Body of pancreas (tissue), 4 donors: ENCODE measurements at places on chromosomes 6 and 20. TPM values are rescaled to one million over a fixed set of nuclear protein-coding genes. Genes with fewer than 3 reads are reported as not detected.

GRCh38 chr6:7649037-7649810, 59.2 kb downstream of the SNRNP48 start:
- H3K4me1 ChIP-seq, result no peaks in the 10 kb centered on the region
- no peaks in the 10 kb centered on the region for H3K27me3 ChIP-seq
- no peak overlapping the region for H3K27ac ChIP-seq

DNA sequence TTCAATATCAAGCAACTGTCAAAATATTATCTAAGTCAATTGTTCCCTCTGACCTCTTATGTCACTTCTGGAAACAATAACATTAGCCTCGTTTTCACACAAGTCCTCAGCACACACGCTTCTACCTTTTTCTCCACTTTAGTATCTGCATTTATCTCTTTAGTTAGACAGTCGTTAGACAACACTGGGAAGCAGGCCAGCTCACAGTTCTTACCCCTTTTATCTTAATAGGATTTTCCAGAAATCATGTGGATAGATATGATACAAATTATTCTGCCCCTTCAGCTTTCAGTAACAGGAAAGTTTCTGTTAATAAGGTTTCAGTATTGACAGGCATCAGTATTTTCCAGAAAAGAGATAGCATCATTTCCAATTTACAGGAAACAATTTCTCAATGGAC, 25.9 kb upstream of the HAO1 start:
- no peak overlapping the region for H3K4me3 ChIP-seq
- H3K4me1 ChIP-seq, result no peaks in the 10 kb centered on the region
- no peaks in the 10 kb centered on the region for H3K27me3 ChIP-seq
- no peak overlapping the region for H3K27ac ChIP-seq
- DNase-seq, result no peak

DNA sequence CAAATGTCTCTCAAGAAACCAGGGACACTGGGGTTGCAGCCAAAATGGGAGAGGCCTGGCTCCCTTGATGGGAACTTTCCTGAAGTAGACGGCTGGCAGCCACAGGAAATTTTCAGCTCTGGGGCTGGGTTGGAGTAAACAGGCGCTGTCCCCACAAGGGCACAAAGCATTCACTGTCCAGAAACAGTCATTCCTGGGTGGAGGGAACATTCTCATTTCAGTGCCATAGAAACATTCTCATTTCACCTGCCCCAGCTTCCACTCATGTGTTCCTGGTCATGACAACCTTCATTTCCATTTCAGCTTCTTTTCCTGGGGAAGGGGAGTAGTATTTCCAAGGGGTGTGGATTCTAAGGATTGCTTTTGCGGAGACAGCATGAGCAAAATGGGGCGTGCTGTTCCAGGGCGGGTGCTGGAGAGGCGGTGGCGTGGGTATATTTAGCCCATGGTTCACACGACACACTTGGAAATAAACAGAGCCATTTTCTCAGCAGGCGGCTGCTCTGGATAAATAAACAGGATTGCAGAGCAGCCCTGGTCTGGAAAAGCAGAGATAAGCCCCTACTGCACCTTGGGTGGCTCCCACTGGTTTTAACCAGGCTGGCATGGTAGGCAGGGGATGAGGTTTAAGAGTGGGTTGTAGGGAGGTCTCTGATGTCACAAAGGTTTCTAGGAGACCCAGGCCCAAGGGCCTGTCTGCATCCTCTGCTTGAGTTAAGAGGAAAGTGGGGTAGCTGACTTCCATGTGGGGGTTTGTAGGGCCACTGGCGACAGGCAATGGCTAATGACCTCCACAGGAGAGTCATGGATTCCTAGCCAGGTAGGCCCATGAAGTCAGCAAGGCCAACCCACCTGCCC, 32.9 kb downstream of the COX4I2 start:
- H3K27me3 ChIP-seq, result no peaks in the 10 kb centered on the region
- H3K4me3 ChIP-seq, result no peak overlapping the region
- H3K27ac ChIP-seq, result peak overlapping the region; percentile 91

DNA sequence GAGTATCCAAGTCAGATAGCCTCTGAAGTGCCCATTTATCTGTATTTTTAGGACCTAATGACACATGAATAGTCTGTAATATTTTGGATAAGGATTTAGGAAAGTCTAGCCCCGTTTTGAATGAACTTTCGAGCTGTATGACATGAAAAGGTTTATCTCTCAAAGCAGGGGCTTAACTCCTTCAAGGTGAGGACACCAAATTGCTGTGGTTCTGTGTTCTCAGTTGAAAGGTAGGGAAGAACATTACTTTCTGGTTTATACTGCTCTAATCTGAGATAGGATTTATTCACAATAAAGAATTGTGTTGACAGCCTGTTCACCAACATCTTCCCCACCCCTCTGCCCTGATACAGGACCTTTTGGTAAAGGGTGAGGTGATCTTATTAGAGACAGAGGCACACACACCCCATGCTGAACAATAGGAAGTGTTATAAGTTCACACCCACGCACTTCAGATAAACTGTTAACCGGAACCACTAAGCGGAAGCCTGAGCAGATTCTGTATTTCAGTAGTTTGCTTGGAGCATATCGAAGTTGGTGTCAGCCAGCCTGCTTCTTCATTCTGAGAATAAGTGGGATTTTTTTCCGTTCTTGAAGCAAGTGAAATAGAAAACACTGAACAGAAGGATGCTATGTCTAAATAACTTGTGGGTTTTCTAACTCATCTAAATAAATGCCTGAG, 223.3 kb downstream of the TMEM242 start:
- H3K36me3 ChIP-seq, result no peaks in the 10 kb centered on the region
- no peak for DNase-seq
- H3K4me1 ChIP-seq, result peaks cover 33% of the 10 kb centered on the region
- no peaks in the 10 kb centered on the region for H3K27me3 ChIP-seq
- H3K4me3 ChIP-seq, result no peak overlapping the region

DNA sequence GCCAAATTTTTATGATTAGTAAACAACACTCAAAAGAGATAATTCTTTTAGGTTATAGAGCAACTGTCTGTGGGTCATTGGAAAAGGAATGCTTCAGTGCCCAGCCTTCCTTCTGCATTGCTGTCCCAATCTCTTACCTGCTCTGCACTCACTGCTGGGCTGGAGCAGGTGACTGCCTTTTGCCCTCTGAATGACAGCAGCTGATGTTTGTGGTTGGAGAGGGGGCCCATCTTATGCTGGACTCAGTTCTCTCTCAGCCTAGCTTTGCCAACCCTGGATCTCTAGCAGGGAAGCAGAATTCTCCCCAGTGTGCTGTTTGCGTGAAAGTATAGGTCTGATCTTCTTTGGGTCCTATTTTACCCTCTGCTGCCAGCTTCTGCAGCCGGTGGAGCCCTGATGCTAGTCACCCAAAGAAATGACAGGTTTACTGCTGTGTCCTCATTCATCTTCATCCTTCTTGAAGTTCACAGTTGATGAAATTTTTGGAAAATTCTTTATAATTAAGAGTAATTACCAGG, 193.5 kb downstream of the ARID1B start:
- peaks cover 21% of the 10 kb centered on the region for H3K4me1 ChIP-seq
- no peak overlapping the region for H3K4me3 ChIP-seq
- no peak overlapping the region for H3K27ac ChIP-seq
- no peaks in the 10 kb centered on the region for H3K36me3 ChIP-seq
- no peak for DNase-seq

GRCh38 chr20:45695496-45695895, 6.3 kb upstream of the WFDC13 start:
- no peaks in the 10 kb centered on the region for H3K4me1 ChIP-seq
- H3K4me3 ChIP-seq, result no peak overlapping the region
- H3K27me3 ChIP-seq, result no peaks in the 10 kb centered on the region
- no peak overlapping the region for H3K27ac ChIP-seq
- H3K36me3 ChIP-seq, result no peaks in the 10 kb centered on the region
- no peak for DNase-seq

GRCh38 chr6:28980852-28981430, 24.2 kb downstream of the ZNF311 start:
- no peaks in the 10 kb centered on the region for H3K27me3 ChIP-seq
- no peaks in the 10 kb centered on the region for H3K36me3 ChIP-seq
- H3K4me1 ChIP-seq, result peaks cover 11% of the 10 kb centered on the region
- peak overlapping the region; percentile 41 for H3K27ac ChIP-seq

DNA sequence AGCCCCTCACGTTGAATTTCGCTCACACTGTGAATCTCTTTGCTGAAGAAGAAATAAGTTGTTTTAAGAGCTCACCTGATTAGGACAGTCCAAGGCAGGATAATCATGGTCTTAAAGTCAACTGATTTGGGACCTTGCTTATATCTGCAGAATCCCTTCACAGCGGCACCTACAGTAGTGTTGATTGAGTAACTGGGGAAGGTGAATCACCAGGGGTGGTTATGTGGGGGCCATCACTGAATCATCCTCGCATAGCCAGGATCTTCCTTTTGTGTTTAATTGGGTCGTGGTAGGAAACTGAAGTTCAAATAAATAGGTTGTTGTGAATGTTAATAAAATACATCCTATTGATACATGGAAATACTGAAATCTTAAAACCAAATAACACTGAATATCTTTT, 20.2 kb upstream of the MICA start:
- DNase-seq, result no peak
- H3K4me3 ChIP-seq, result no peak overlapping the region
- no peaks in the 10 kb centered on the region for H3K4me1 ChIP-seq
- no peak overlapping the region for H3K27ac ChIP-seq
- H3K27me3 ChIP-seq, result no peaks in the 10 kb centered on the region
- H3K36me3 ChIP-seq, result no peaks in the 10 kb centered on the region

DNA sequence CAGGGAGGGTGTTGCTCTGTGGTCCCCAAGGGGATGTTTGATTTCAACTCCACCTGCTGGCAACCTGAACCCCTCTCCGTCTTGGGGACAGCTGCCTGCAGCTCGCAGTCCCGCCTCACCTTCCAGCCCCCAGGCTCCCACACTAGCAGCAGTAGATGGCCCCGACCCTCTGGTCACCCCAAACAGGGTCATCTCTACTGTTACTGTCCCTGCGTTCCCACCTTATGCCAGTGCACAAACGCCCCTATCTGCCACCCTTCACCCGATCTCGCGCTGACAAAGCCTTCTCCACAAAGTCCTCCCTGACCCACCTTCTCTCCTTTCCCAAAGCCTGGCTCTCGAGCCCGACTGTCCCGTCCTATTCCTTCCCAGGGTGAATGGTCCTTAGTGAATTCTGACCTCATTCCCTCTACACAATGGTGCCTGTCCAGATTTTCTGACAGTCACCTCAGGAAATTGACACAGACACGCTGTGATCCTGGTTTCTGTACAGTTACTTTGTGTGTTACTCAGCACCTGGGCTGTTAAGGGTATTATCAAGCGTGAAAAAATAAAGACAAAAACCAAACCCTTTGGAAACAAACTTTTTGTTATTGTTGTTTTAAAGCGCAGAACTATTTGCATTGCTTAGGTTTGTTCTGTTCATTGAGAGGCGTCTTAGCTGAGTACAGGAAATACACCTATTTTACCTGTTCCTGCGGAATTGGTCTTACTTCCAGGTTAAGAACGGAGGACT, 728 bp downstream of the FUT9 start:
- H3K4me3 ChIP-seq, result peak overlapping the region; percentile 36
- H3K27me3 ChIP-seq, result no peaks in the 10 kb centered on the region
- peak; percentile 8 for DNase-seq
- H3K4me1 ChIP-seq, result peaks cover 6% of the 10 kb centered on the region
- no peaks in the 10 kb centered on the region for H3K36me3 ChIP-seq
- H3K27ac ChIP-seq, result no peak overlapping the region

DNA sequence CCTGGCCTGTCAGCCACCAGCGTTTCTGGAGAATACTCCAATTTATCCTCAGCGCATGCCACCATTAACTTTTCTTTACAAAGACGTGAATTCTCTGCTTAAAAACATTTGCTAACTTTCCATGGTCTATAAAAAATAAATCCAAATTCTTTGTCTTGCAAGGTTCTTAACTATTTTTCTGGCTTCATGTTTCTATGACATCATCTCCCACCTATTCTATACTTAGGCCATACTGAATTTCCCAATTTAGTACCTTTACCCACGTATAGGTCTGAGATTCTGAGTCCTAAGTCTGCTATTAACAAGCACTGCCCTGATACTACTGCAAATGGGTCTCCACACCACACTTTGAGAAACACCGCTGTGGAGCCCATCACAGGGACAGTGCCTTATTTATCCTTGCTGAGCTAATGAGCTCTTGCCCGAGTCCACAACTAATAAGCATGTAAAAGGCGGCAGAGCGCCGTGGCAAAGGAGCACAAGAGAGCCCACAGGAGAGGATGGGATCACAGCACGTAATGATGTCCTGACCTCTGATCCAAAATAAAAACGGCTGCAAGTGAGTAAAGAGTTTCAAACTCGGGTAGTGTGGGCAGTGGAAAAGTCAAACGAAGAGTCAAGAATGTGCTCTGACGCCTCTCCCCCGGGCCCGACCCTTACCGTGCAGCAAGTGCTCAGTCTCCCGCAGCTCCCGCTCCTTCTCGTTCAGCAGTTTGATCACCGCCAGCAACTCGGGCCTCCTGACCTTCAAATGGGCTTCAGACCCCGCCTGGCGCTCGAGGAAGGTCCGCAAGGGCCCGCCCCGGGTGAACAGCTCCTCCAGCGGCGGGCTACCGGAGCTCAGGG, 519 bp downstream of the MTRF1L start:
- H3K27me3 ChIP-seq, result no peaks in the 10 kb centered on the region
- peak overlapping the region; percentile 59 for H3K4me3 ChIP-seq

DNA sequence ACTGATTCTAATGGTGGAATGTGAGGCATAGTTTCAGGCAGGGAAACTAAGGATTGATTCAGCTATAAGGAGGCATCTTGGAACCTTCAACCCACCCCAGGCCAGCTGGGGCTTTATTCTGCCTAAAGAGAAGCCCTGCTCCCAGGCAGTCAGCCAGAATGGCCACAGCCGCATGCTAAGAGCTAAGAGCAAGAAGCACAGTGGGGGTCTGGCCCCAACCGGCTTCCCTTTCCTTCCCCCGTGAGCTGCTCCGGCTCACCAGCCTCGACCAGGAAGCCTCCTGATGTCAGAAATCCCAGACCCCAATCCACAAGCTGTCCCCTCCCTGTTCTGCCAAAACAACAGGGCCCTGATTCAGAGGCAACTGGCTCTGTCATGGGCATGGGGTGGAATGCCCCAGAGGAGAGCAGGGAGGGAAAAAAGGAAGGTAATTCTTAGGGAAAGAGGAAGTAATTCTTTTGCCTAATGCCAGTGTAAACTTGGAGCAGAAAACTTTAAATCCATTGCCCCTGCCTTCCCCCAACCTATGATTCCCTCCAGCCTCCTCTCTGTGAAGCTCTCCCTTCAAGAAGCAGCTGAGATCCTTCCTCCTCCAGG, 6.9 kb downstream of the GRM4 start:
- DNase-seq, result no peak
- no peak overlapping the region for H3K27ac ChIP-seq
- H3K27me3 ChIP-seq, result peaks cover 33% of the 10 kb centered on the region
- no peaks in the 10 kb centered on the region for H3K36me3 ChIP-seq
- H3K4me1 ChIP-seq, result peaks cover 6% of the 10 kb centered on the region
- no peak overlapping the region for H3K4me3 ChIP-seq

DNA sequence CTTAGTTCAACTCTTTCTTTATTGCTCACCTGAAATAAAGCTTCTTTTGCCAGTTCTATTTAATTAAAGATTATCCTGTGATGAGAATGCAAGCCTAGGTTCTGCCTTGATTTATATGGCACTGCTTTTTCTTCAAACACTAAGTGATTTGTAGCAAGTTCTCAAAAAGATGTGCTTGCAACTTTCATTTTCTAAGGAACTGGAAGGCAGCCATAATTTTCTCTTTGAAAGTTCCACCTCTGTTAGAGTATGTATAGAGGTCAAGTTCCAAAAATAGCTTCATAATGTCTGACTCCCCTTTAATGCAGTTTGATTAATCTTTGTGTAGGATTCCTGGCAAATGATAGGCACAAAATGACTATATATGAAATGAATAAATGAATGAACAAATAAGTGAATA, 528.3 kb upstream of the FLRT3 start:
- H3K27ac ChIP-seq, result no peak overlapping the region
- no peaks in the 10 kb centered on the region for H3K4me1 ChIP-seq
- no peaks in the 10 kb centered on the region for H3K36me3 ChIP-seq
- no peak for DNase-seq
- H3K4me3 ChIP-seq, result no peak overlapping the region
- H3K27me3 ChIP-seq, result no peaks in the 10 kb centered on the region

Gene TP53TG5
- total RNA-seq, result not detected

Gene RNF39
- total RNA-seq, result not detected

Gene RIPPLY2
- not detected for total RNA-seq

Gene DNMT3B
- 6.3 TPM for total RNA-seq
